Stimulated activated CD4-positive, alpha-beta T cell treated with anti-CD3 and anti-CD28 coated beads, Interleukin-12 subunit alpha, Interleukin-12 subunit beta, amount 100 ng/mL, for 24 hours (primary cell): ENCODE measurements at places on chromosomes 7 and 10.

GRCh38 chr7:25313526-25313925, 85.2 kb upstream of the NPVF start:
- no peak for DNase-seq

DNA sequence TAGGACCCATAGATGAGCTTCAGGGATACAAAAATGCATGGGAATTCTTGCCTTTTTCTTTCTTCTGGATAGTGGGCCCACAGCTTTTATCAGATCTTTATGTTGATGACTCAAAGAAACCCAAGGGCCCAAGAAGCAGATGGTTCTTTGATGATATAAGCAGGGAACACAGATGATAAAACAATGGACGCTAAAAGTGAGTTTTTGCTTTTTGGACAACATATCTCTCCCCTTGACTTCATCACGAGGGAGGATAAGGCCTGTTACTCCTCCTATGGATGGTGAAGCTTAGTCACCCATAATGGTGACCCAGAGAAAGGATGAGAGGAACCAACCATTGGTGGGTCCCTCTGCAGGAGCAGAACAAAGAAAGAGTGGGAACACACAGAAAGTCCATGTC, 6.5 kb upstream of the OGA start:
- DNase-seq, result no peak

DNA sequence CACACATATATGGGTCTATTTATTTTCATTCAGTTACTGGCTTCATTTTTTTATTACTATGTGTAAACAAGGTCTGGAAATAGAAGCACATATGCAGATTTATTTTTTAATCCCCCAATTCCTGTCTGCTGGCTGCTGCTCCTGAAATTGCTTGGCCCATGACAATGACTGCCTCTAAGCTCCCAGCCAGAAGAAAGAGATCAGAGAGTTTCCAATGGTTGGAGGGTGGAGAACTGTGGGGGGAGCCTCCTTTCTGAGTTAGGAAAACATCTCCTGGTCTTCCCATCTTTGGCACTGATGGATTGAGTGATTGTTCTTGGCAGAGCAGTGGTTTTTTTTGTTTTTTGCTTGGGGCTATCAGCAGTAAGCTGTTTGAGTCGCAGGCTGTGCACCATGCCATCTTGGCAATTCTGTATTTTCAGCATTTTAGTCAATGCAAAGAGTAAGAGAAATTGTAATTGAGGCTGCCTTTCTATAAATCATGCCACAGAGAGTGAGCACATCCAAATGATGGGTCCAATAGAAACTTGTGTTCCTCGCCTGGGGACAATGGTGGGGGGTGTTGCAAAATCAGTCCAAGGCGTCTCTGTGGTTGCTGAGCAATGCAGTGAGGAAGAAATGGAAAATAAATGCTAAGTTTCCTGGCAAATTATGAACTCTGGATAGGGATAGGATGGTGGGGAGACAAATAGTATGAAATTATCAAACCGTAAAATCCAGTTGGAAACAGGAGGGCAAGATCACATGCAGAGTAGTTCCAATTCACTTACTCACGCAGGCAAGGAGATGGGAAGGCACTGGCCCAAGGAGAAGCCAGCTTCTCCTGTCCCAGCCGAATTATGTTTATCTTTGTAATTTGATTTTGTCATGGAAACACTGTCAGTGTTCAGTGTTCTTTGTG, 382.4 kb downstream of the SORCS3 start:
- DNase-seq, result no peak

GRCh38 chr10:130453721-130454542, 317.7 kb downstream of the GLRX3 start:
- DNase-seq, result no peak

DNA sequence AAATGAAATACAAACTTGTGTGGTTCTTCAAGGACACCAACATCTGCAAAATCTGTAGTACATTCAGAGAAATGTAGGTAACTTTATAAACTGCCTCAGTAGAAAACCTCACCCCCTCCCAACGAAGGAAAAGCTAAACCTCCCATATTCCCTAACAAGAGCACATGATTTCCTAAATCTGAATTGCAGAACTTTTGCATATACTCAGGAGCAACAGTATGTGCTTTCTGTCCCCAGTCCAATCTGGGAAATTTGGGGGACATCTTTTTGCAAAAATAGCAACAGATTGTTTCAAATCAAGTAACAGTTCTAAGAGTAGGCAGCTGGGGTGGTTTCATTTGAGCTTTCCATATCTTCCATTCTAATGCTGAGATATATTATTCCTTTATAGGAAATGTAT, 15.8 kb upstream of the MSS51 start:
- no peak for DNase-seq
